ENCODE measurements at places on chromosomes 6 and 20.

DNA sequence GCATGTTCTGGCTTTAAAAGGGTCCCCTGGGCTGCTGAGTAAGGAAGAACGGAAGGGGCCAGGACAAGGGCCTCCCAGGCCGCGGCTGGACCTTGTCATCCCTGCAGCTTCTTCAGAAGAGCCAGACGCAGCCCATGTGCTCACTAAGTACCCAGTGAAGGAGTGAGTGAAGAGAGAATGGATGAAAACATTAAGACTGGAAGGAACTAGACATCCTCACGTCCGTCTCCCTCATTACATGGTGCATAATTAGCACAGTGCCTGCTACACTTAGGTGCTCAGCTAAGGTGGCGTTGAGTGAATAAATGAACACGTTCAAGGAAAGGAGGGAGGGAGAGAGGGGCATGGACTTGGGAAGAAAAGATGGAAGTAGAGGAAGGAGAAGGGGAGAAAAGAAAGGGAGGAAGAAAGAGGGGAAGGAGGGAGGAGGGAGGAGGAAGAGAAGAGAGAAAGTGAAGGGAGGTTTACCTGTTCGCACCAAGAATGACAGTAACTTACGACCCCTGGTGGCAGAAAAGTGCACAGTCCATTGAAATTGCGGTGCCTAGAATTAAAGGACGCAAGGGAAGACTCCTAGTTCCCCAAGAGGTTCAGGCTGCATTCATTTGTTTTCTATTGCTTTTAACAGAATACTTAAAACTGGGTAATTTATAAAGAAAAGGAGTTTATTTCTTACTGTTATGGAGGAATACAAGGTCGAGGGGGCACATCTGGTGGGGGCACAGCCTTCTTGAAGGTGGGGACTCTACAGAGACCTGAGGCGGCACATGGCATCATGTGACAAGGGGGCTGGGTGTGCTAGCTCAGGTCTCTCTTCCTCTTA lies 8.0 kb downstream of the TP53RK start:
- DNase-seq = peak; percentile 64

GRCh38 chr6:11065436-11066202 lies 21.5 kb upstream of the ELOVL2 start:
- no peak for DNase-seq

DNA sequence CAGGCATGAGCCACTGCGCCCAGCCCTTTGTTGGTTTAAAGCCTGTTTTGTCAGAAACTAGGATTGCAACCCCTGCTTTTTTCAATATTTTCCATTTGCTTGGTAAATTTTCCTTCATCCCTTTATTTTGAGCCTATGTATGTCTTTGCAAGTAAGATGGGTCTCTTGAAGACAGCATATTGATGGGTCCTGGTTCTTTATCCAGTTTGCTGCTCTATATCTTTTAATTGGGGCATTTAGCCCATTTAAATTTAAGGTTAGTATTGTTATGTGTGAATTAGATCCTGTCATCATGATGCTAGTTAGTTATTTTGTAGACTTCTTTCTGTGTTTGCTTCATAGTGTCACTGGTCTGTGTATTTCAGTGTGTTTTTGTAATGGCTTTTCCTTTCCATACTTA lies 46.8 kb downstream of the ZC2HC1B start:
- DNase-seq = no peak

DNA sequence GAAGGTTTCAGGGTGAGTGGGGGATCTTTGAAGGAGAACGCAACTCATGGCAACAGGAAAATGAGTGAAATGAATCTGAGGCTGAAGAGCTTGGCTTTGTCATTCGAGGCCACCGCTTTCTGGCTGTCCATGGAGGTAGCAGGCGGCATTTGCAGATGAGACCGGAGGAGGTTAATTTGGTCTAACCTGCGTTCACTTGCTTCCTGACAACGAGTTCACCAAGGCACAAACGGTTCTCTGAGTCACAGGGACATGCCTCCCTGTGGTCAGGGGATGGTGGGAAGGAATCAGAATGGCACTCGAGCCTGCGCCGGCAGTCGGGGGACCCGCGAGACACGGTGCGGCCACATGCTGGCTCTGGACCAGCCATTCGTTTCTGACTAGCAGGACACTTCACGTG lies 75.0 kb downstream of the IRF4 start:
- DNase-seq = no peak

GRCh38 chr6:1162367-1163275 lies 149.3 kb upstream of the FOXQ1 start:
- DNase-seq = no peak

DNA sequence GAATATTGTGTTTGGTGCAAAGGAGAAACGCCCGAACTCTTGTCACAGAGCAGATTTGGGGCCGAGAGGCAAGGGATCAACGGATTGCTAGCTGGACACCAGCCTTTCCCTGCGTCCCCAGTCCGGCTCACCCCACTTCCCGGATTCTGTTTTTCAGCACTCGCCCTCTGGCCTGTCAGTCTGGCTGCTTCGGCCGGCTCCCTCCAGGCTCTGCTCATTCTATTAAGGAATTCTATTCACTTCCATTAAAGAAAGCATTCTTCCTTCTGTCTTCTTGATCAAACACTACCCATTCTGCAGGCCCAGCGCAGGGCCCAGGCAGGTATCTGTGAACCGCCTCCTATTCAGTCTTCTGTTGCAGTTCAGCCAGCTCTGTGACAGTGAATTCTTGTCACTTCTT lies 91.7 kb downstream of the RNF182 start:
- no peak for DNase-seq

DNA sequence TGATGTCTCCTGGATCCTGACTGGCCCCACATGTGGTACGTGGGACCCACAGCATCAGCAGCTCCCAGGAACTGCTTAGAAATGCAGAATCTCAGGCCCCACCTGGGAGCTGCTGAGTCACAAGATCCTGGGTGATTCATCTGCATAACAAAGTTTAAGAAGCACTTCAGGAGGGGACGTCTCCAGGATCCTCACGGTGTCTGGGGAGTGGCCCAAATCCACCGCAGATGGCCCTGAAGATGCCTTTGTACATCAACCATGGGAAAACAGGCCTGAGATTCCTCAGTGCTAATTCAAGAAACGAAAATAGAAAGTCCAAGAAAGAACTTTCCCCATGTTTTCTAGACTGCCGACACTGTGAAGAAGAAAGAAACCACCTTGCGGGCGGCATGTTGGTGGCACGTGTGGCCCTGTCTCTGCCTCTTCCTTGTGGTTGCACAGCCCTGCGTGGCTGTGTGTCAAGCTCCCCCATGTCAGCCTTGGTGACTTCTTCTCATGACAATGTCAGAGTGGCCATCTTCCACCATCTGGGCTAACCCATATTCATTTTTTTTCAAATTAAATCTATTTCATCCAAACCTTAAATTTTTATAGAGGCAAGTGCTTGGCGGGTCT lies 26.1 kb downstream of the RRBP1 start:
- peak; percentile 37 for DNase-seq

DNA sequence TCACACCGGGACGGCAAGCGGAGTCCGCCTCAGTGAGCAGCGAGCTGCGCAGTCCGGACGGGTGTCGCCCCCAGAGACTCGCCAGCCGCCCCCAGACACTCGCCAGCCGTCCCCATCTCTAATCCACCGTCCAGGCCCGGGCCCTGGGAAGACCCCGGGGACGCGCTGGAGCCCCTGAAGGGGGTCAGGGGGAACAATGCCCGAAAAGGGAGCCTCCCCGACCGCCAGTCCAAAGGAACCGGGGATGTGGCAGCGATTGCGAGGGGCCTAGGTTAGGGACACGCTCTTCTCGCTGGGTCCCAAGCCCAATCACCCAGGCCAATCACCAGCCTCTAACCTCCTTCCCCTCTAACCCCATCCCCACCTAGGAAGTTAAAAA lies 33.1 kb downstream of the TFAP2A start:
- DNase-seq = no peak

DNA sequence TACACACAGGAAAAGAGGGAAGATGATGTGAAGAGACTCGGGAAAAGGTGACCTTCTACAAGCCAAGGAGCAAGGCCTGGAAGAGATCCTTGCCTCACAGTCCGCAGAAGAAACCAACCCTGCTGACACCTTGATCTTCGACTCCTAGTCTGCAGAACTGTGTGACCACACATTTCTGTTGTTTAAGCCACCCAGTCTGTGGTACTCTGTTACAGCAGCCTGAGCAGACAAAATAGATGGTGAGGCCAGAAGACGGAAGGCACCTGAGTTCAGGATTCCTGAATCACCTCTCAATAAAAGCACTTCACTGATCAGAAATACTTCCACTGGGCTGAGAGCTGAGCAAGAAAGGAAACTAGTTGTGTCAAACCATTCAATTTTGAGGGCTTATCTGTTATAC lies 103.3 kb downstream of the BACH2 start:
- DNase-seq = no peak

DNA sequence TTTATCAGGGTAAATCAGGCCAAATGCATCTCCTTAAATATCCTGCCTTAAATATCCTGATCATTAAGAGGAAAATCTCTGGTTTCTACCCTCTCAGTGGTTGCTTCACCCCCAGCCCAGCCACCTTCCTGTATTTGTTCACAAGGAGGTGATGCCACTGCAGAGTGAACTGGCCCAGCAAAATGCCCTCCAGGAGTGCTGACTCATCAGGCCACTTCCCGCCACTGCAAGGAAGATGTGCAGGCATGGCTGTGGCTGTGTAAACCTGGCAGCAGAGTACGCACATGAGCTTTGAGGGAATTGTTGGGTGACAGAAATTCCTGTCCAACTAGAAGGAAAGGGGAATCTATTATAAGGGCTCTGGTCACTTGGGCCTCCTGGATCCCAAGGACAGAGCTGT lies 13.8 kb downstream of the NQO2 start:
- DNase-seq = peak; percentile 86

GRCh38 chr20:15610787-15611186 lies 962.5 kb downstream of the KIF16B start:
- DNase-seq = no peak

- DNase-seq = no peak
Measured at GRCh38 chr6:157991067-157991432, 9.4 kb downstream of the SYNJ2 start.

- DNase-seq = no peak
Measured at GRCh38 chr6:168099201-168100010, 20.4 kb upstream of the FRMD1 start.

DNA sequence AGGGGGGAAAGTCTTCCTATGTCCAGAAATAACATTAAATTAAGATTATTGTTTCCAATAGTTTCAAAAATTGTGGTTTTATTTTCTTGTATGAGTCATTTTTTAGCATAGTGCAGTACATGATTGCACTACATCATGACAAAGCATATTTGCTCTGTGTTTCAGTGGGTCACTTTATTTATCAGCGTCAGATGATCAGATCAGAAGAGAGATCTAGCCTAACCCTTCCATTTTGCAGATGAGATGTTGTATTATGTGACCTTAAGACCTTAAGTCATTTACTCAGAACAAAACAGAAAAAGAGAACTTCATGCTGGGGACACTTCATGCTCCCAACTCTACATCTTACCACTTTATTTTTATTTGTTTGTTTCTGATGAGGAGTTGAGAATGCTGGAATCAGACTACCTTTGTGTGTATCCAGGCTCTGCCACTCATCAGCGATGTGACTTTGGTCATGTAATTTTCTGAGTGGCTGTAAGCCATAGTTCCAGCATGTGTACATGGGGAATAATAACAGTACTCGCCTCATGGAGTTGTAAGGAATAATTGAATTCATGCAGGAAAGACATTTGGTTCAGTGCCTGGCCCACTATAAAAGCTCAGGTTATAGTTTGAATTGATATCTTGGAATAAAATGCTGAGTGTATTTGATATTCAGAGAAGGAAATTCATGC lies 13.5 kb downstream of the EYA4 start:
- DNase-seq = peak; percentile 72

DNA sequence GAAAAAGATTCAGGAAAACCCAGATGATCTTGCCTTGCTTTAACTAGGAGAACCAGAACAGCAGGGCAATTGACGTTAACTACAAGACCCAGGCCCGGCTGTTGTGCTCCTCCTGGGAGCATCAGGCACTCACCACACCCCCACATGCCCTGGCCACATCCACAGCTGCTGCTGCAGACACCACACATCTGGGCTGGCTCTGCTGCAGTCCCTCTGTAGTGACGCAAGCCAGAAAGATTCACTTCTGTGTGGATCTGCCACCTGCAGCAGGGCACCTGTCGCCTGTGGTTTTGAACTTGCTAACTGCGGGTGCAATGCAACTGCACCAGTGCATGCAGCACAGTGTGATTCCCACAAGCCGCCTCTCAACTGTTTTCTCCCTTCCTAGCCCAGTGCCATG lies 228.8 kb downstream of the SYNDIG1 start:
- DNase-seq = no peak
